ENCODE measurements at places on chromosomes 16 and 17. TPM values are rescaled to one million over a fixed set of nuclear protein-coding genes. Genes with fewer than 3 reads are reported as not detected.

The BHLHA9 gene
- not detected for total RNA-seq

DNA sequence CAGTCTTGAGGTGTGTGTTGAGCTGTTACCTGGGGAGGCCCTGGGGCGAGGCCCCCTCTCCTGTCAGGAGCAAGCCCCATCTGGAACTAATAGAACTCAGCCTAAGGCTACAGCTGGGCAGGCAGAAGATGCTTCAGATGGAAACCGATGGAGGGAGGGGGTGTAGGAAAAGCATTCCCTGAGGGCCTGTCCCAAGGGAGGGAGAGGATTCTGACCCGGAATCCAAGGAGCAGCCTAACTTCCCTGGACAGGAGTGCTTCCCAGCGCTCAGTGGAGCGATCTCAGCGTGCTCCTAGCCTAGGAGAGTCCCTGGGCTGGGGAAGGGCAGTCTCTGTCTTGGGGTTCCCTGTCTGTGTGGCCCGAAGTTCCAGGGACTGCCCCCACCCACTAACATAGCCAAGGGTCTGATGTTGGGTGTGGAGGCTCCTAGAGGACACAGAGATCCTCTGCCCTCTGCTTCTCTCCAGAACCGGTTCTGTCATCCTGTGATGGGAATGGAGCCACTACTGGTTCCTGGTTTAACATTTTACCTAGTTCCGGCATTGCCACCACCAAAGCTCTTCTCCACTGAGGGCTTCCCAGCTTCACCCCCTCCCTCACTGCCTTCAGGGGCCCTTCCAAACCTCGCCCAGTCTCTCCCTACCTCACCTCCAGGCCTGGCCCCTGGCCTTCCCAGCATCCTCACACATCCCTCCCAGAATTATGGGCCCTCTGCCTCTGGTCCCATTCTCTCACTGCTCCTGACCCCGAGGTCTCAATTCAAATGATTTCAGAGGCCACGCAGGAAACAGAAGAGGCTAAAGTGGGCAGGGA is 58.7 kb downstream of the RTN4RL1 start:
- DNase-seq, result no peak

DNA sequence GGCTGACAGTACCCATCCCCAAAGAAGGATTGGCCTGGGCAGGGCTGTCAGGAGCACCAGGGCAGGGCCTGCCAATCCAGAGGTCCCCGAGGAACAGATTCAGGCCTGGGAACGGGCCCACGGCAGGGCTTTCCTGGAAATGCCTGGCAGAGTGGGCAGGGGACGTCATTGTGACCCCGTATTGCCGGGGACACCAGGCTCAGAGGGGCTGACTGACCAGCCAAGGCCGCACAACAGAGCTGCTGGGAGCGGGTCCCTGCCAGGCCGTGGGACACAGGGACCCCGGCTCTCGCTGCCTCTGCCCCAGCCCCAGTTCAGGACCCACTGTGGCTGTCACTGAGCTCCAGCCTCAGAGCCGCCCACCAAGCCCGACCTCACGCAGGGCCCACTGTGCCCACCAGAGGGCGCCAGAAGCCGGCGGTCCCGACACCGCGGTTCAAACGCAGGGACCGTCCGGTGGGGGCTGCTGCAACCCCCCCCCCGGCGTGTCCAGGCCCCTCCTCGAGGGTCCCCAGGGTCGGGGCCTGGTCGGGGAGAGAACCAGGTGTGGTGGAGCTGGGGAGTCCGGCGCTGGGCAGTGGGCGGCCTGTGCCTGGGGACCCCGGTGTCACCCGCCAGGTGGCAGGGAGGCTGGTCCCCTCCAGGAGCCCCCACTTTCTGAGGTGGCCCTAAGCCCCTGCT is 15.2 kb upstream of the SSTR5 start:
- DNase-seq, result no peak

GRCh38 chr16:78919852-78920251 is 680.7 kb downstream of the MAF start:
- DNase-seq, result no peak

DNA sequence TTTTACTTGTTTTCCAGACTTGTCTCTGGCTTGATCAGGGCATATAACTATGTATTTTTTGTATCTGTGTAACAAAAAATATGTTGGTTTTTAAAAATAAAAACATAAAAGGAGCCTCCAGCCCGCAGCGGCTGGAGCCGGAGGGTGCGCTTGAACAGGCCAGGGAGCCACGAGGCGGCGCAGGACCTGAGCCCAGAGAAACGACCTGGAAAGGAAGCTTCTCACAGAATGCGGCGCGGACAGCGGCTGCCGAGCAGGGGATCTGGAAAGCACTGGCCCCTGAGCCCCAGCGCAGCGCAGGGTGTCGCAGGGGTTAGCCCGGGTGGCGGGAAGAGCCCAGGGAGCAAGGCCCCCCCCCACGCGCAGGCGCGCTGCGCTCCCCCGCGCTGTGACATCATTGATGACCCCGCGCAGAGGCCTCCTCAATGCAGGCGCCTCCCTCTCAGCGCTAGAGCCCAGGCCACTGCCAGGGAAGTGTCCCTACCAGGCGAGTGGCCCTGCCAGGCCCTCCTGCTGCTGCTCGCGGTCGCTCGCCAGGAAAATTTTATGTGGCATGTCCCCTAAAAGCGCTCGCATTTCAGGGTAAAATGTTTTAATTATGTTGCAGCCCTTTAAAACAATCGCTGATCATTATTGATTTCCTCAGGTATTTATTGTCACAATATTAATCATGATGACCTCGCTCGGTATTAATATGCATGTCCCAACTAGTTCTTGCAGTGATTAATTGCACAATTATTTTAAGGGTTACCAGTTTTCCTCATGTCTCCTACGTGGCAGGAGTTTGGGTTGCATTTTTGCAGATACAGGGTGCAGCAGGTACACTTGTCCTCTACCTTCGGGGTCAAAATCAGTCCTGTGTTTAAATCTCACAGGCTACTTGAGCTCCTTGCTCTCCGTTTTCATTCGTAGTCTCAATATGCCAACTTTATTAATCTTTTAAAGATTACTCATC is 134.2 kb downstream of the USP22 start:
- peak; percentile 89 for DNase-seq

GRCh38 chr16:85908889-85909589 is 10.1 kb downstream of the IRF8 start:
- DNase-seq, result no peak

- peak; percentile 66 for DNase-seq
These were observed 11.5 kb downstream of the CCL16 start for GRCh38 chr17:35969558-35970380.

The ALOX12 gene
- total RNA-seq, result not detected

GRCh38 chr16:87550495-87550961 is 51.8 kb upstream of the JPH3 start:
- no peak for DNase-seq

DNA sequence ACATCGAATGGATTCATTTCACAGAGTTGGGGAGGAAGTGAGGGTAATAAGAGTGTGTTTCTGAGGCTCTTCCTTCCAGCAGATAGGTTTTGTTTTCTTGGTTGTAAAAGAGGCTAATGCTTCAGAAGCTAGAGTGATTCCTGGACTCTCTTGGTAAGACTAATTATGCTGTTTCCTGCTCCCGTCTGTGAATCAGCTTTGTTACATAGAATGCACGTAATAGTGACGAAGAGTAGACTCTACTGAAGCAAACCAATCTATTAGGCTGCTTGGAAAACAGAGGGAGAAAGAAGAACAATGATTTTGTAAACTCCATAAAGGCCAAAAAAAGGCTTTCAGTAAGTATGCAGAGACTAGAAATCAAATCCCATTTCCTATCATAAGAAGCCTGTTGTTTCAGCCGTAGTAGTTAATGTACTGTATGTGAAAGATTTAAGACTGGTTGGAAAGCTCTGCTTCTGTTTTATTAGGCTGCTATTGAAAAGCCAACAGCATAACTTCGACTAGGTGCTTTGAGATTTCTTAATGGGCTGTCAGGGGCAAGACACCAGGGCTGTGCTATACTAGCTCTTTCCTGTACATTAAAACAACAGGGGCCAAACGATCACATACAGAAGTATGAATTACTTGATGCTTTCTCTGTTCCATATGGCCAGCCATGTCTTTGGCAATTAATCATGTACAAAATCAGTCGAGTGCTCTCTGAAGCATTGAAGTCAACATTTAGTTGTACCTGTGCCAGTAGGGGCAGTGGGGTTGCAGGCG is 219.0 kb downstream of the FTO start:
- DNase-seq, result no peak

- DNase-seq, result no peak
These were observed 25.3 kb downstream of the SPNS2 start for GRCh38 chr17:4523946-4524345.

- no peak for DNase-seq
These were observed 5.4 kb upstream of the RHOT1 start for GRCh38 chr17:32136856-32137255.

- DNase-seq, result peak; percentile 18
These were observed 372.3 kb upstream of the SALL1 start for GRCh38 chr16:51523400-51523799.

DNA sequence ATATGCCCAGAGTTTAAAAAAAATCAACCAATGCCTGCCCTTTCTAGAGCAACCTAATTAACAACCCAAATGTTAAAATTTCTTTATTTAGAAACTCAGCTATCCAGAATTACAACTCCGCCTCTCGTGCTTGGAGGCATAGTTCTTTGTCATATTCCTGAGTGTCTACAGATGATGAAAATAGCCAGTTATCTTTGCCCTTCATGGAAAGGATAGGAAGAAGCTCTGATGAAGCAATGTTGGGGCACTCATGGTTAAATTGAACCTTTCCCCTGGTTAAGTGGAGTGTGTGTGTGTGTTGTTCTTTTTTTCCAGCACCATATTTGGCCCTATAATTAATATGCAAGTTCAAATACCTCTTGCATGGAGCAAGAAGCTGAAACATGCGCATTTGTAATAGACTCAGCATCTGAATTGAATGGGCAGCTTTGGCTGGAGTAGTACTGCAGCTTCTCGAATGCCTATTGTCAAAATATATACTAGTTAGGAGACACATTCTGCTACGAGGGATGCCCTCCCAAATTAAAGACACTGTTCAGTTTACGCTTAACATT is 506.2 kb downstream of the WWOX start:
- no peak for DNase-seq

GRCh38 chr17:80729761-80730160 is 185.1 kb downstream of the RPTOR start:
- DNase-seq, result no peak

DNA sequence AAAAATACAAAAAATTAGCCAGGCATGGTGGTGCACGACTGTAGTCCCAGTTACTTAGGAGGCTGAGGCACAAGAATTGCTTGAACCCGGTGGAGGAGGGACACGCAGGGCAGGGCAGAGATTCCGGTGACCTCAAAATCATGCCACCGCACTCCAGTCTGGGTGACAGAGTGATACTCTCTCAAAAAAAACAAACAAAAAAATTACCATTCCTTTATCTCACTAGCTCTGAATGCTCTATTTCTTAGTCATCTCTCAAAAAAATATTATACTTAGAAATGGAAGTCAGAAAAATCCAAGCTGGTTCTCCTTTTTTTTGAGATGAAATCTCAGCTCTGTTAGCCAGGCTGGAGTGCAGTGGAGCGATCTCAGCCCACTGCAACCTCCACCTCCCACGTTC is 40.8 kb downstream of the SPOP start:
- peak; percentile 59 for DNase-seq

The HLF gene
- total RNA-seq, result 6.0 TPM

Measured in Caki2 (cell line).